ENCODE measurements at places on chromosomes 11 and 22.
A peak's percentile ranks its signal among the peaks of the same experiment; 100 is the strongest.

DNA sequence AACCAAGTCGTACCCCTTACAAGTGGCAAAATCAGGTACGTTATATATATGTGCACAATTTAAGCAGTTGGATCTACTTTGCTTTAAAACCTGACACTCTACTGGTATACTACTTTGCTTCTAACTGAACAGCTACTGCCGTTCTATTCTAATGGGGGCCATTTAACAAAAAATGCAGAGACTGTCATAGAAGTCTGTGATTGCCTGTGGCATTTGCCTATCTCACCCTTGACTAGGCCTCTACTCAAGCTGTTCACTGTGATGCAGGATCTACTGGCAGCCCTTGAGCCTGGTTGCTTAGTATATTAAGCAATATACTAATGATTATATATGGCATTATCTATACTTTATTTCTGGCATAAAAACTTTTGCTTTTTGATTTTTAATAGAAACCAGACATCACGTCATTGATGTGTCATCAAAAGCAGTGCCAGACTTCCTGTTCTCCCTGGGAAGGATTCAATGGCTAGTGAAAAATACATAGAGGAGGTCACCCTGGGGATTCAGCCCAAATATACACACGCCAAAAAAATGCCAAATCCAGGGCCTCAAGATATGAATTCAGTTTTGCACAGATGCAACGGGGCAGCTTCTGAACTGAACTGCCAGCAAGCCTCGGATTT lies 40.0 kb upstream of the FIBIN start:
- H3K27me3 ChIP-seq = no peaks in the 10 kb centered on the region
- no peak for DNase-seq
- H3K36me3 ChIP-seq = no peaks in the 10 kb centered on the region

DNA sequence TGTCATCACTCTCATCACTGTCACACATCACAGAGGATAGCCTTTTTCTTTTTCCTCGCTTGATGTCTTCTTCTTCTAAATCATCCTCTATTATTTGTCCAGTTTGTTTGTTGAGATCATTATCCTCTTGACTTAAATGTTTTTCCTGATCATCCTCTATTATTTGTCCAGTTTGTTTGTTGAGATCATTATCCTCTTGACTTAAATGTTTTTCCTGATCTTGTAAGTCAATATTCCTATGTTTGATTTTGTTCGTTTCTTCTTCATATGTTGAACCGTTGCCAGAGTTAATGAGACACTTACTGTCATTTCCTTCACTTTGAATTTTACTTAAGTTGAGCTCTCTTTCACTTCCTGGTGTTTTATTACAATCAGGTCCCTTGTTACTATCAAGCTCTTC lies 5.6 kb downstream of the CCDC82 start:
- H3K36me3 ChIP-seq = peaks cover 41% of the 10 kb centered on the region
- no peak overlapping the region for H3K4me3 ChIP-seq
- no peaks in the 10 kb centered on the region for H3K27me3 ChIP-seq
- H3K27ac ChIP-seq = no peak overlapping the region

GRCh38 chr22:36461665-36462649 lies 19.5 kb downstream of the TXN2 start:
- H3K36me3 ChIP-seq = no peaks in the 10 kb centered on the region
- peaks cover 38% of the 10 kb centered on the region for H3K4me1 ChIP-seq
- peak; percentile 85 for DNase-seq
- H3K27me3 ChIP-seq = no peaks in the 10 kb centered on the region

GRCh38 chr11:60130496-60130895 lies 42.0 kb downstream of the MS4A2 start:
- H3K4me3 ChIP-seq = no peak overlapping the region
- H3K27me3 ChIP-seq = no peaks in the 10 kb centered on the region
- no peaks in the 10 kb centered on the region for H3K36me3 ChIP-seq

DNA sequence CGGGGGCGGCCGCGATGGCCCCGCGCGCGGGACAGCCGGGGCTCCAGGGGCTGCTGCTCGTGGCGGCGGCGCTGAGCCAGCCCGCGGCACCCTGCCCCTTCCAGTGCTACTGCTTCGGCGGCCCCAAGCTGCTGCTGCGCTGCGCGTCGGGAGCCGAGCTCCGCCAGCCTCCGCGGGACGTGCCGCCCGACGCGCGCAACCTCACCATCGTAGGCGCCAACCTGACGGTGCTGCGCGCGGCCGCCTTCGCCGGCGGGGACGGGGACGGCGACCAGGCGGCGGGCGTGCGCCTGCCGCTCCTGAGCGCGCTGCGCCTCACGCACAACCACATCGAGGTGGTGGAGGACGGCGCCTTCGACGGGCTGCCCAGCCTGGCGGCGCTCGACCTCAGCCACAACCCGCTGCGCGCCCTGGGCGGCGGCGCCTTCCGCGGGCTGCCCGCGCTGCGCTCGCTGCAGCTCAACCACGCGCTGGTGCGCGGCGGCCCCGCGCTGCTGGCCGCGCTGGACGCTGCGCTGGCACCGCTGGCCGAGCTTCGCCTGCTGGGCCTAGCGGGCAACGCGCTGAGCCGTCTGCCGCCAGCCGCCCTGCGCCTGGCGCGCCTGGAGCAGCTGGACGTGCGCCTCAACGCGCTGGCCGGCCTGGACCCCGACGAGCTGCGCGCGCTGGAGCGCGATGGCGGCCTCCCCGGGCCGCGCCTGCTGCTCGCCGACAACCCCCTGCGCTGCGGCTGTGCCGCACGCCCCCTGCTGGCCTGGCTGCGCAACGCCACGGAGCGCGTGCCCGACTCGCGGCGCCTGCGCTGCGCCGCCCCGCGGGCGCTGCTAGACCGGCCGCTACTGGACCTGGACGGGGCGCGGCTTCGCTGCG lies 697 bp downstream of the TPBGL start:
- H3K4me1 ChIP-seq = no peaks in the 10 kb centered on the region
- H3K4me3 ChIP-seq = peak overlapping the region; percentile 41
- H3K36me3 ChIP-seq = no peaks in the 10 kb centered on the region

GRCh38 chr11:35553021-35553420 lies 27.6 kb upstream of the PAMR1 start:
- no peak for DNase-seq
- peaks cover 9% of the 10 kb centered on the region for H3K4me1 ChIP-seq
- no peaks in the 10 kb centered on the region for H3K27me3 ChIP-seq

GRCh38 chr22:36016684-36017083 lies 11.9 kb downstream of the RBFOX2 start:
- no peak overlapping the region for H3K27ac ChIP-seq
- H3K36me3 ChIP-seq = peaks cover 9% of the 10 kb centered on the region
- no peak overlapping the region for H3K4me3 ChIP-seq
- no peaks in the 10 kb centered on the region for H3K27me3 ChIP-seq
- no peaks in the 10 kb centered on the region for H3K4me1 ChIP-seq
- DNase-seq = no peak

GRCh38 chr11:130638033-130638432 lies 189.6 kb downstream of the ADAMTS15 start:
- H3K36me3 ChIP-seq = no peaks in the 10 kb centered on the region
- H3K4me3 ChIP-seq = no peak overlapping the region
- H3K4me1 ChIP-seq = peaks cover 44% of the 10 kb centered on the region

DNA sequence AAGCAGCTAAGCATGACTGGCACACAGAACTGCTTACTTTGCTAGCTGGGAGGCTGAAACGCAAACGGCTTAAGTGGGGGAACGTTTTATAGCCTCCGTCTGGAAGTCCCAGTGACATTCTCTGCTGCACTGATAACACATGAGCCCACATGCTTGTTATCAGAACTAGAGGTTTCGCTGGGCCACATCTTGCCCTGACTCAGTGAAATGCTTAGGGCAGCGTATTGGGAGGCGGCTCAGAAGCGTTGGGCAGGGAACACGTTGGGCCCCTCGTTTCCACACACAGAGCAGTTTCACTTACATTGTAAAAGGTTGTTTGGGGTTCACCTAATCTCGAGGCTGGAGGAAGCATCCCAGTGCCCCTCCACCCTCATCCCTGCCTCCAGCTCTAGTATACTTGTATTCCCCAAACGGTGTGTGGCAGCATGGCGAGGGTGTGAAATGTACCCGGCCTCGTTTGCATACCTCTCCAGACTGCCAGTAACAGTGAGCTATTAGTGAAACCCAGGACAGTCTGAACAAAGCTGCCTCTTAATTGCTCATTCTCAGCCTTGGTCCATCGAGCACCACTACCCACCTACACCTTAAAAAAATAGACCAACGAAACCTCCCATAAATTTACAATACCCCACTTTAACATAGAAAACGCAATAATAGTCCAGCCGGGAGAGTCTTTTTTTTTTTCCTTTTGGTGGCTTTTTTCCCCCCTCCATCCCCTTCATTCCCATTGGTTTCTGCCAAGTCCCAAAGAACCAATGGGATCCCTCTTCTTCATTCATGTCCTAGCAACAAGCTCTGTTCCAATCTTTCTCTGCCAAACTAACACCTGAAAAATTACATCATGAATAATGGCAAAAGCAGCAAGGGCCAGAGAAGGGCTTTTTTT lies 218.8 kb upstream of the SORL1-AS1 start:
- H3K36me3 ChIP-seq = no peaks in the 10 kb centered on the region
- H3K27ac ChIP-seq = no peak overlapping the region
- no peak for DNase-seq
- no peaks in the 10 kb centered on the region for H3K4me1 ChIP-seq
- H3K27me3 ChIP-seq = no peaks in the 10 kb centered on the region

DNA sequence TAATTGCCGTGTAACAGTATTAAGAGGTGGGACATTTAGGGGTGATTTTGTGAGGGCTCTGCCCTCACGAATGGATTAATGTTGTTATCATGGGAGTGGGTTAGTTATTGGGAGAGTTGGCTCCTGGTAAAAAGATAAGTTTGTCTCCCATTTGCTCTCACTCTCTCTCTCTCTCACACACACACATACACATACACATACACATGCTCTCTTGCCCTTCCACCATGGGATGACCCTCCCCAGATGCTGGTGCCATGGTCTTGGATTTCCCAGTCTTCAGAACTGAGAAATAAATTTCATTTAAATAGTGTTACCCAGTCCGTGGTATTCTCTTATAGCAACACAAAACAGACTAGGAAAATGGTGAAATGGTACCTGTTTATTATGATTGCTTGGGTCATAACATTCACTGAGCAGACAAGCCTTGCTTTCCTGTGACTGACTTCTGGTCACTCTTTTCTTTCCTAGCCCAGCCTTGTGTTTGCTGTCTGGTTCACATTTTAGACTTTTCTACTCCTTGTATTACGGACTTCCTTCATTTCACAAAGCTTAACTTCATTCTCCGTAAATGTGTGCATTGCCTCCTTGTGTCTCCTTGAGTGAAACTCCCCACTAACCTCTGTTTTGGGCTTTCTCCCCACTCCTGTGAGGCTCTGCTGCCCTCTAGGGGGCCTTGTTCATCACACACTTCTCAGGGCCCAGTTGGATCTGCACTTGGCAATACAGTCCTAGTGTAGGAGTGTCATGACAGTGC lies 206.5 kb upstream of the CTSC start:
- H3K27ac ChIP-seq = no peak overlapping the region
- no peak overlapping the region for H3K4me3 ChIP-seq
- H3K36me3 ChIP-seq = no peaks in the 10 kb centered on the region
- no peaks in the 10 kb centered on the region for H3K27me3 ChIP-seq
- H3K4me1 ChIP-seq = peaks cover 6% of the 10 kb centered on the region

DNA sequence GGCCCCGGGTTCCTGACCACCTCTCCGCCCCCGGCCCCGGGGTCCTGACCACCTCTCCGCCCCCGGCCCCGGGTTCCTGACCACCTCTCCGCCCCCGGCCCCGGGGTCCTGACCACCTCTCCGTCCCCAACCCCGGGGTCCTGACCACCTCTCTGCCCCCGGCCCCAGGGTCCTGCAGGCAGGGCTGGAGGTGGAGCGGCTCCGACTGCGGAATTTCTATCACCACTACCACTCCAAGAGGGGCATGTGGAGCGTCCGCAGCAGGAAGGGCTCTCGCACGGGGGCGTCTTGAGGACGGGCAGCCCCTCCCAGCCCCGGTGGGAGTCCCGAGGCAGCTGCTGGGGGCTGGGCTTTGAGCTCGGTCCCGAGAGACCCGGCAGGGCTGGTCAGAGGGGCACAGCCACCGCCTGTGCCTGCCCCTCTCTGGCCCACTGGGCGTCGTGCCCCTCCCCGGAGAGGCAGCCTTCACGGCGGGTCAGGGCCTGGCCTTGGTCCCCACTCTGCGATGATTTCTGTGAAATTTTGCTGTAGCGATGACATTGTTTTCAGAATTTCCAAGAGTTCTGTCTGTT lies 12.3 kb downstream of the B4GALNT4 start:
- no peaks in the 10 kb centered on the region for H3K4me1 ChIP-seq
- DNase-seq = no peak
- no peak overlapping the region for H3K4me3 ChIP-seq
- 0 out of 2 replicates have a peak, but pooled peaks cover 5% of the 10 kb centered on the region for H3K36me3 ChIP-seq
- H3K27me3 ChIP-seq = no peaks in the 10 kb centered on the region

GRCh38 chr11:41612415-41612814 lies 153.0 kb upstream of the LRRC4C start:
- no peaks in the 10 kb centered on the region for H3K36me3 ChIP-seq
- no peak overlapping the region for H3K4me3 ChIP-seq
- no peaks in the 10 kb centered on the region for H3K27me3 ChIP-seq
- no peak overlapping the region for H3K27ac ChIP-seq

DNA sequence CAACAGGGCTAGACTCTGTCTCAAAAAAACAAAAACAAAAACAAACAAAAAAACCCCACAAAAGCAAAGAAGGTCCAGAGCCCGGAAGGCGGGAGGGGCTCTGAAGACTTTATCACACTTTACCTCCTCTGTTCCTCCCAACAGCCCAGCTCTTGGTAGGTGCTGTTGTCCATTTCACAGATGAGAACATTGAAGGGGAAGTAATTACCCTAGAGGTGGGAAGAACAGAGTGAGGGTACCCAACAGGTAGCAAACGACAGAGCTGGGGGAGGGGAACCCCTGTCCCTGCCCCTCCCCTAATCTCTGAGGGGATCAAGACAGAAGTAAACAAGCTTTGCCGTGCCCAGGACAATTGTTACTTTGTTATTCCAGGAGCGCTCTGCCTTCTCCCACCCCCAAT lies 1.0 kb upstream of the BIK start:
- DNase-seq = no peak
- H3K36me3 ChIP-seq = no peaks in the 10 kb centered on the region
- no peak overlapping the region for H3K4me3 ChIP-seq
- no peak overlapping the region for H3K27ac ChIP-seq

DNA sequence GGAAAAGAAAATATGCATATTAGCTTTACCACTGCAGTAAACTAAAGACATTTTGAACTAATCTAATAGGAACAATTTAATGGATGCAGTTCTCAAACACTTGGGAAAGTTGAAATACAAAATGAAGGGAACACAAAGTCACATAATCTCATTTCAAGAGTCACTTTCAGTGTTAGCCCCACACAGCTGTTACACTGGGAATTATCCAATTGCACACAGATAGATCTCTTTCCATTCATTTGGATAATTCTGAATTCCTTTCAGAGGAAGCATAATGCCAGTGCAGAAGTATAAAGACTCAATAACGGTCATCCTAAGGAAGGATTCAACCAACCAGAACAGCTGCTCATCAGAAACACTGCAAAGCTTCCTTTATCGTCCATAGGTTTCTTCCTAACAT lies 173.3 kb downstream of the GRIA4 start:
- H3K27me3 ChIP-seq = no peaks in the 10 kb centered on the region
- no peaks in the 10 kb centered on the region for H3K36me3 ChIP-seq
- no peak overlapping the region for H3K27ac ChIP-seq
- no peaks in the 10 kb centered on the region for H3K4me1 ChIP-seq
- no peak for DNase-seq

GRCh38 chr22:16854631-16855030 lies 29.4 kb upstream of the XKR3 start:
- H3K27ac ChIP-seq = no peak overlapping the region
- no peaks in the 10 kb centered on the region for H3K36me3 ChIP-seq
- no peaks in the 10 kb centered on the region for H3K27me3 ChIP-seq
- H3K4me1 ChIP-seq = peaks cover 16% of the 10 kb centered on the region
- no peak overlapping the region for H3K4me3 ChIP-seq
- no peak for DNase-seq

All from RWPE2 (cell line).